ENCODE measurements at places on chromosomes 3 and 15. TPM values are rescaled to one million over a fixed set of nuclear protein-coding genes. Genes with fewer than 3 reads are reported as not detected.

The IREB2 gene
- 25.1 TPM for total RNA-seq

The BRPF1 gene
- total RNA-seq: 7.8 TPM

The FBXO40 gene
- total RNA-seq: not detected

The PLSCR4 gene
- 28.3 TPM for total RNA-seq

The SOX14 gene
- not detected for total RNA-seq

The GOLGA8G gene
- not detected for total RNA-seq

The SPINK8 gene
- not detected for total RNA-seq

The NAALADL2 gene
- 11.4 TPM for total RNA-seq

The PLA2G4E gene
- not detected for total RNA-seq

The ZNF35 gene
- total RNA-seq: 10.1 TPM

The REC114 gene
- not detected for total RNA-seq

The LMAN1L gene
- total RNA-seq: not detected
